Activated CD8-positive, alpha-beta memory T cell treated with anti-CD3 and anti-CD28 coated beads for 4 hours (primary cell): ENCODE measurements at places on chromosomes 12 and 14.

- no peak for DNase-seq
Observed at GRCh38 chr12:115062741-115063140, 378.8 kb upstream of the TBX3 start.

- no peak for DNase-seq
Observed at GRCh38 chr14:102516531-102517391, 7.2 kb upstream of the ANKRD9 start.

DNA sequence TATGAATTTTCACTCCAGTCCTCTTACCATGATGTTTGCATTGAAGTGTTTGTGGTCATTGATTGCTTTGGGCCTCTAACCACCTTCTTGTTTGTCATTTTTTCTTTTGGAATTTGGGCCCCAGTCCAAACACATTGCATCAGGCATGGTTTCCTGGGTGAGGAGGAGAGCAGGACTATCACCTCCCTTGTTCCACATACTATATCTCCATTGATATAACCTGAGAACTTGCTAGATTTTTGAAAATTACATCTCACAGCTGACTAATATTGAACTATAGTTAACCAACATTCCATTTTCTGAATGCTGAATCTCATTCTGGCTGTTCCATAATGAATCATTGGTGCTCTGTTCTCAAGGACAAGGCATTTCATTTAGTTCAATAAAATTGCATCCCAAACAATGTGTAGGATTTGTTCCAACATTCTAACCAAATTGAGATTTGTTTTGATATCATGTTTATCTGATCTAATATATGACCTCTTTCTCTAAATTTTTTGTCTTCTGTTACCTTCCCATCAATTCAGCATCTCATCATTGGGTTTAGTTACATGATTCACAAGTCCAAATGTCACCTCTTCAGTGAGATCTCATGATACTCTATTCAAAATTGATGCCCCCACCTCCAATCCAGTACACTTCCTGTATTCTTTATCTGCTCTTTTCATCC is 329.0 kb downstream of the ZFP36L1 start:
- no peak for DNase-seq

DNA sequence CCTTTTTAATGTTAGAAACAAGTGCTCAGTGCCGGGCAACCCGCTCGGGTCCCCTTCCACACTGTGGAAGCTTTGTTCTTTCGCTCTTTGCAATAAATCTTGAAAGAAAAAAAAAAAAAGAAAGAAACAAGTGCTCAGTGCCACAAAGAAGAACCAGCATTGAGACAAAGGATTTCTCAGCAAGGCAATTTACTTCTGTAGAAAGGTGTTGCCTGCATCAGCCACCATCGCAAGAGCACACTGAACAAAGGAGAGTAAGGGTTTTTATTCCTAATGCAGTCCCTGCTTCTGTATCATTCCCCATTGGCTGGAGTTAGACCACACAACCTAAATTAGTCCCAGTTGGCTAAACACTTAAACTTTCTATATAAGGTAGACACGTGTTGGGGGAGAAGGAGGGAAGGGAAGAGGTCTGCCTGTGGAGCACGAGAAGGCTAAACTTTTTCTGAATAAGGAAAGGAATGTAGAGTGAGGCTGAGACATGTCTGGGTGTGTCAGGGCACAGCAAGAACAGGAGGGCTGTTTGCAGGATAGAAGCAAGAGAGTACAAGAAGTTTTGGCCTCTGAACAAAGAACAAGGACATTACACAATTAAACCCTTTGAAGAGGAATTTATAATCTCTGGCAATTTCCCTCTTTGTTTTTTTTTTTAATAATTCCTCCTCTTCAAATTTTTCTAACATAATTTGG is 21.4 kb downstream of the KLRF2 start:
- DNase-seq, result no peak

- DNase-seq, result no peak
Observed at GRCh38 chr14:24879661-24880386, 170.1 kb downstream of the STXBP6 start.

- DNase-seq, result no peak
Observed at GRCh38 chr12:82835217-82835616, 148.5 kb downstream of the TMTC2 start.

DNA sequence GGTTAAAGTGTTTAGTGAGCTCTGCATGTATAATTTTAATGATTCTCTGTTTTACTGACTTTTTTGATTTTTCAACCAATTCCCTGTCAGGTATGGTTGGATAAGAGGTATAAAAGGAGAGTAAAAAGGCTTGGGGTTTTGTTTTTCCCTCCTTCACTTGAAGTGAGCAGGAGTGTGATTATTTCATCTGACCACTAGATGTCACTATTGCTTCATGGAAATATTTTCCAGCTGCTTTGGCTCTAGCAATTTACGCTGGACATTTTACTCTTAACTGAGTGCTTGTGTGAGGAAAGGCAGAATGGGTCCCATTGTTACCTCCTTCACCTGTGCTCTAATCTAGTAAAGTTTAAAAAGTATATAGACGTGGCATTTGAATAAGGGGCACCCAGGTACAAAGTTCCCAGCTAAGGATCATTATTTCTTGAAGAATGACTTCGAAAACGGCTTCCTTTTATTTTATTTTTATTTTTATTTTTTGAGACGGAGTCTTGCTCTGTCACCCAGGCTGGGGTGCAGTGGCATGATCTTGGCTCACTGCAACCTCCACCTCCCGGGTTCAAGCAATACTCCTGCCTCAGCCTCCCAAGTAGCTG is 66.5 kb downstream of the TBC1D30 start:
- no peak for DNase-seq

GRCh38 chr12:26976687-26977086 is 37.5 kb downstream of the TM7SF3 start:
- DNase-seq, result no peak

DNA sequence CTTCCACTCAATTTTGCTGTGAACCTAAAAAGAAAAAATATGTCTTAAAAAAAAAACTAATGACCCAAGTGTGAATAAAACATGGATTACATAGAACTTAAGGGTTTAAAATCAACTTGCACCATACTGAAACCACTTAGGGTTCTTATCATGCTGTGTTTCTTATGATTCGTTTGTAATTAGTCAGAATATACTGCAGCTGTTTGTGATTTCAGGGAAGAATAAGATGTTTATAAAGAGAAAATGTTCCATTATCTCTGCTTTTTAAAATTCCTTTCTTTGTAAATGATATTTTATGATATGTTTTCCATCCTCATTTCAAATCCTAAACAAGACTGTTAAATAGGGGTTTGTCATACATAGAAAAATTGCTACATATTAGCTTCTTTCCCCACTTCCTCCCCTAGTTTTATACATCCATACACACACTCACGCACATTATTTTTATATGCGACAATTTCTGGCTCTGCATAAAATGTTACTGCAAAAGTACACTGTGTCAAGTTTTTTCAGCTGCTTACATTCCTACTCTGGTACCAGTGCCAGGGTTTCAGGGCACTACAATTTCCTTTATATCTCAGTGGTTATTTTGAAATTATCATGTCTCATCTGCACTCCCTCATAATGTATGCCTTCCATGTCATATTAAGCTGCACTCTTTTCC is 275.2 kb upstream of the GARIN6 start:
- DNase-seq, result no peak

DNA sequence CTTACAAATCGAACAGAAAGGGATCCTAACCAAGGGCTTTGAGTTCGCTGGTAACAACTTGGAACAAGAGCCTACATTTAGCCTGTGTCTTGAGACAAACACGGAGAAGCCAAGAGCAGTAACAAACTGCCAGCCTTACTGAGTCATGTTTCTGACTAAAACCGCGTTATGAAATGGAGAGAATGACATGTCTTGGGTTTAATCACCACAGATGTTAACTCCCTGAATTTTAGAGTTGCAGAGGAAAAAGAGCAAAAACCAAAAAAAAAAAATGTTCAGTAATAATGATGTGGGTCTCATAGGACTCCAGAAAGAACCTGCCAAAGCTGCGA is 1.0 kb downstream of the BLTP3B start:
- DNase-seq, result peak; percentile 29

DNA sequence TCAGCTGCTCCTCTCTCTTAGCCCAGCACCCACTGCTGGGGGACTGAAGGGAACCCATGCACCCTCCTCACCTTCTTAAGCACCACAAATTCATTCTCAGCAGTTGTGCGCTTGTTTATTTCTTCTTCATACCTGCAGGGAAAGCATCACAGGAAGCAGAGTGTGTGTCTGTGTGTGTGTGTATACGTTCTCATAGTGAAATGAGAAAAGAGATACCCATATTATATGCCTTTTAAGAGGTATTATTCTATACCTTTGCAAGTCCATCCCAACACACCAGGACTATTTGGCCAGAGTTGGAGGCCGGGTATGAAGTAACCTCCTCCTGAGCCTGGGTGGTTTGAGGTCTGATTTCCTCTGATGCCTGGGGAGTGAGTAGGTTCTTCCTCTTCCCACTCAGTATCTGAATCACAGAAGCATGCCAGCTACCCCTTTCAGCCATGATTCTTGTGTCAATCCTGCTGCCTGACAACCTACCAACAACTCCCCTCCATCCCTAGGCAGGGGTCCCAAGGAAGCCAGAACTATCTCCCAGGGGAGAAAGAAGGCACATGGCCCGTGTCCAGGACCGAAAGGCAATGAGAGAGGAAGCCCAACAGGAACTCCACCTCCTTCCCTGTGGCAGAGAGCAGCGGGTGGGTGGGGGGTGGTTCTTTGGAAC is 3.0 kb downstream of the KRT73 start:
- DNase-seq, result peak; percentile 24

DNA sequence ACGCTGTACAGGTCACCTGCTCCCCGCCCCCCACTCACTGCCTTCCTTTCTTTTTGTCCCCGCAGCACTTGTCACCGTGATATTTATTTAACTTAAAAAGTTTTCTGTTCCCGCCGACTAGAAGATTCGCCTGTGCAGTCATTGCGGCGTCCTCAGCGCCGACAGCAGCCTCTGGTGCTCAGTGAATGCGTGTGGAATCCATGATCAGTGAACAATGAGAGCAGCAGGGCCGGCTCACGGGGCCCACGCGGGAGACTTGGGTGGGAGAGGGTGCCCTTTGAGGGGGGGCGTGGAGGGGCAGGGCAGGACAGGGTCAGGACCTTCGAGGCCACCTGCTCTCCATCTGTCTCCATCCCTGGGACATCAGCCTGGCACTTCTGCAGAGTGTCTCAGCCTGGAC is 24.5 kb downstream of the BEGAIN start:
- no peak for DNase-seq

DNA sequence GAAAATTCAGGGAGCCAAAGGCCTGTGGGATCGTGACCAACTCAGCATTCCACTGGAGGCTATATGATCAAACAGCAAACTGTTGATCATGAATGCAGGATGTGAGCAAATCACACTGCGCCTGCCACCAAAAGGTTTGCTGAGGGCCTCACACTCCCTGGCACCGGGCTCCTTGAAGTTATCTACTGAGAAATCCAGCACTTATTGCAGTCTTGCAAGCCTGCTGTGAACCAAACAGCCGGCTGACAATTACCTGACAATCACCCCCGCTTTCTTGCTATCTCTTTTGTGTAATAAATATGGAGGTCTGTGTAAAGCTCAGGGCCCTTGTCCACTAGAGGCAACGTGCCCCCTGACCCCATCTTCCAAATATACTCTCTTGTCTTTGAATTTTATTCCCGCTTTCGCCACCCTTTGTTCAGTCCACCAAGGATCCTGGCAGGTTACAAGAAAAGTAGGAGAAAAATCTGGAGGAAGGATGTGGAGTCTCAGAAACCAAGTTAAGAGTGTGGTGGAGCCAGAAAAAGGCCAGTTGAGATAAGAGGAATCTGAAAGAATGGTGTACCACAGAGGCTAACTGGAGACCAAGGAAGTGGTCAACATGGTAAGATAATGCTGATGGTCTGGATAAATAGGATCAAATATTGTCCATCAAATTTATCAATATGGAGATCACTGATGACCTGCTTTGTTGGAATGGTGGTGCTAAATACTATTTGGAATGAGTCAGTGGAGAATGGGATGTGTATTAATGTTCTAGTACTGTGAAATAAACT is 229.2 kb downstream of the ALX1 start:
- no peak for DNase-seq

GRCh38 chr12:13209436-13210235 is 13.1 kb downstream of the EMP1 start:
- no peak for DNase-seq

GRCh38 chr12:101933866-101934514 is 56.6 kb downstream of the DRAM1 start:
- DNase-seq, result no peak

DNA sequence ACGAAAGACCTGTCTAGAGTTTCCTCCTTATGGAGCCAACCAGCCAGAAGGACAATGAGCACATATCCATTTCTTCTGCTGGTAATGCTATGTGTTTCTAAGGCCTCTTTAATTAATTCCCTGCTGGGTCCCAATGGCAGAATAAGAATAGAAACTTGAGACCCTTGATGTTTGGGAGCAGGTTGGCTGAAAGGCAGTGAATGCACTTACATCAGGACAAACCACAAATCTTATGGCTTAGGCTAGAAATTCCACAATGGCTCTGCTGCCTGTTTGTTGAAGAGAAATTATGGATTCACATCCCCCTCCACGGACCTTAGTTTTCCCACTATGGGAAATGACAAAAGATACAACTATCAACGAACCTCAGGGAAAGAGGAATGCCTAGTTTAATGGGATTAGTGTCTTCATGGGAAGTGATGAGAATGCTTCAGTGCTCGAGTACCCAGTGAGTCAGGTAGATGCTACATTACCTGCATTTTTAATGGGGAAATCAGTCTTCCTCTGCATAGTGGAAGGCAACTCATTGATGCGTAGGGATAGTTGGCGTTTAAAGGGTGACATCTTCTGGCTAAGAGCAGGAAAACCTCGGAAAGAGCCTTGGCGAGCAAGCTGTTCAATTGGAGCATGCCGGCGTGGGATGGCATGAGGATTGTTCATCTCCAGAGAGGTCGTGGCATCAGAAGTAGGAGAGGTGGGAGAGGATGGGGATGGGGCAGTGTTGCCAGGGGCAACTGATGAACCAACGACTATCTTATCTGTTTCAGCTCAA is 46.5 kb downstream of the PAPLN start:
- no peak for DNase-seq

GRCh38 chr12:66633676-66634075 is 45.2 kb downstream of the GRIP1 start:
- no peak for DNase-seq

DNA sequence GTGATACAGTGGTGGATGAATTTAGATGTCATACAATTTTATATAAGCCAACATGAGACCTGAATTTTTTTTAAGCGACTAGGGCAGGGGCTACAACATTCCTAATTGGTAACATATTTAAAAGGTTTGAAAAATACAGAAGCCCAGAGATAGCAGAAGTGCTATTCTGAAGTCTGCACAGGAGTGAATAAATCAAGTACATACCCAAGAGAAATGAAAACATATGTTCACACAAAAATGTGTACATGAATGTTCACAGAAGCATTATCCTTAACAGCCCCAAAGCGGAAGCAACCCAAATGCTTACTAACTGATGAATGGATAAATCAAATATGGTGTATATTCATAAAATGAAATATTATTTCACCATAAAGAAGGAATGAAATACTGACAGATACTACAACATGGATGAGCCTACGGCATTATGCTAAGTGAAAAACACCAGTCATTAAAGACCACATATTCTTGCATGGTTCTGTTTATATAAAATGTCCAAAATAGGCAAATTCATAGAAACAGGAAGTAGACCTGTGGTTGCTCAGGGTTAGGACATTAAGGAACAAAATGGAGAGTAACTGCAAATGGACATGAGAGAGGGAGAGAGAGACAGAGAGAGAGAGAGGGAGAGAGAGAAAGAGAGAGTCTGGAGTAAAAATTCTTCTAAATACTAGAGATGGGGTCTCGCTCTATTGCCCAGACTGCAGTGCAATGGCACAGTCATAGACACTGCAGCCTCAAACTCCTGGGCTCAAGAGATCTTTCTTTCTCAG is 28.0 kb upstream of the GXYLT1 start:
- DNase-seq, result no peak

GRCh38 chr12:92665496-92665895 is 37.3 kb upstream of the PLEKHG7 start:
- DNase-seq, result no peak
